Islet precursor cell (in vitro differentiated cells): ENCODE measurements at places on chromosomes 1 and 21.

GRCh38 chr1:203034422-203035110, 8.3 kb downstream of the PPFIA4 start:
- DNase-seq = no peak

- DNase-seq = no peak
These were observed 8.0 kb upstream of the THEMIS2 start for GRCh38 chr1:27864264-27864895.

- DNase-seq = no peak
These were observed 63.7 kb upstream of the DPT start for GRCh38 chr1:168792592-168793125.

DNA sequence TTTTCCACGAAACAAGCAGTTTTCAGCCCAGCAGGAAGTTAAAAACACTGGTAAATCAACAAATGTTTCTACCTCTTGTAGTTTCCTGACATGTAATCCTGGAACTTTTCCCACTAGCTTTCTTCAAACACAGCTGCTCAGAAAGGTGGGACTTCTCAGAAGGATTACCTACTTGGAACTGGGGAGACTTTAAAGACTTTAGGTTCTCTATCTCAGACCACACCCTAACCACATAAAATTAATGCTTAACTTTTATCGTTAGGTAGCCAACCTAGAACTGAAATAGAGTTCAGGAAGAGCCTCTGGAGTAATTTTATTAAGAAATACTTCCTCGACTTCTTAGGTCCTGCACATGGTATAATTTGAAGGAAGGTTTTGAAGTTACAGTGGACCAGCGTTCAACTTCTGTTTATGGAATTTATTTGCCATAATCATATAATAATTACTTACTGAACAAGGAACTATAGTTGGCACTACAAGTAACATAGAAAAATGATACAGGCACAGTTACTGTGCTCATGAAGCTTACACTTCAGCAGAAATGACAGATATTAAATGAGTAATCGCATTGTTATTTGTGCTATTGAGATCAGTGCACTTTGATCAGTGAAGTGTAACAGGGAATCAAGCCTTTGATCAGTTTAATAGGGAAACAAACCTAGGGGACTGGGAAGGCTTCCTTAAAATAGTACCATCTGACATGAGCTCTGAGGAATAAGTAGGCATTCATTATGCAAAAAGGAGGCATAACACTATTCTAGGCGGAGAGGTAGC, at the start of gene BCL2L15:
TSS of gene BCL2L15 (minus strand) at position 180 of the 774 bp plus-strand sequence. CDS start 206 bp downstream, outside the sequence.
- DNase-seq = no peak

GRCh38 chr21:44078411-44078981, 28.7 kb upstream of the PWP2 start:
- no peak for DNase-seq
